ENCODE measurements at places on chromosomes 16 and 17.
A peak's percentile ranks its signal among the peaks of the same experiment; 100 is the strongest.

DNA sequence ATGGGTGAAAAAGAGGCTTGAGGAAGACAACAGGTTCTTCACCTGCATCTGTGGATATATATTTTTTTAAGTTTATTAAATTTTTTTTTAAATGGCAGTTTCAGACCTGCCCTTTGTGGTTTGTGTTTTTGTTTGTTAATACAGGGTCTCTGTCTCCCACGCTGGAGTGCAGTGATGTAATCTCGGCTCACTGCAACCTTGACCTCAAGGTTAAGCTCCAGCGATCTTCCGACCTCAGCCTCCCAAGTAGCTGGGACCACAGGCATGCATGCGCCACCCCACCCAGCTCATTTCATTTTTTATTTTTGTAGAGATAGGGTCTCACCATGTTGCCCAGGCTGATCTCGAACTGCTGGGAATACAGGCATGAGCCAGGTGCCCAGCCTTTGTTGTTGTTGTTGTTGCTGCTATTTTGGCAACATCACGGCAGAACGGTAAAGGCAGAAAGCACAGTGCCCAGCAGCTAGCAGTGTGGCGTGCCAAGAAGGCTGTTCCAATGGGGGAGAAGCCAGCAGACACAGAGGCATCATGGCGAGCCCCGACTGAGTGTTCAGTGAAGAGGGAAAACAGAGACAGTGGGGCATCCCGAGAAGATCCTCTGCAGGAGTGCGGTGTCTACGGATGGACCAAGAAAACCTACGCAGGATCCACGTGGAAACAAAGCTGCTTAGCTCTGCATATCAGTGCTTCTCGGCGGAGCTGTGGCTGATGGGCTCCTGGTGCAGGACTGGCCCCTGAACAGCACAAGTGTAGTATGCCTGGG lies 19.6 kb downstream of the TMC6 start:
- no peak for DNase-seq

- DNase-seq = no peak
These were observed 127.5 kb downstream of the CLEC16A start for GRCh38 chr16:11071829-11072228.

GRCh38 chr17:6402258-6402657 lies 32.7 kb downstream of the AIPL1 start:
- DNase-seq = no peak

DNA sequence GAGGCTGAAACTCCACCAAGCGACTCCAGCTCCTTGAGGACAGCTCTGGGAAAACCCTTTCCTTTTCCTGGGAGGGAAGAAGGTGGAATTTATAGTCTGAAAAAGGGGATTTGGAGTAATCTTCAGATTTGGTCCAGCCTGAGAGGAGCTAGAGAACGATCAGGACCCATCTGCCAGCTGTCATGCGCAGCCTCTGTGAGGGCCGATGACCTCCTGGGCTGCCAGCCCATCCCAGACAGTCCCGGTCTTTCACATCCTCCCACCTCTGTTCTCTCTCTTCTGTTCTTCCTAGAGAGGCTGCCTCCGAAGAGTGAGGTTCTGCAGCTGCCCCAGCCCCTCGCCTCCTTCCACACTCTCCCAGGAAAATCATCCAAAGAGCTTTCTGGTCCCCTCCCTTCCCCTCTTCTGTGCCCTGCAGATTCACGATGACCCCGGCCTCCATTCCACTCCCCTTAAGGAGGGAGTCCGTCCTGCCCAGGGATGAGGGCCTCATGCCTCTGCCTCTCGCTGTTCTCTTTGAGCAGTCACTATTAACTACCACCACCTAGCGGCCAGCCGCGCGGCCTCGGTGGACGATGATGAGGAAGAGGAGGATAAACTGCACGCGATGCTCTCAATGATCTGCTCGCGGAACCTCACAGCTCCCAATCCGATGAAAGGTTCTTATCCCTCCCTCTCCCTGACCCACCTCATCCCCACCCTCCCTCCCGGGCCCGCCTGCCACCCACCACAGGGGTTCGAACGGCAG lies 29.6 kb downstream of the SGSM2 start:
- no peak for DNase-seq

DNA sequence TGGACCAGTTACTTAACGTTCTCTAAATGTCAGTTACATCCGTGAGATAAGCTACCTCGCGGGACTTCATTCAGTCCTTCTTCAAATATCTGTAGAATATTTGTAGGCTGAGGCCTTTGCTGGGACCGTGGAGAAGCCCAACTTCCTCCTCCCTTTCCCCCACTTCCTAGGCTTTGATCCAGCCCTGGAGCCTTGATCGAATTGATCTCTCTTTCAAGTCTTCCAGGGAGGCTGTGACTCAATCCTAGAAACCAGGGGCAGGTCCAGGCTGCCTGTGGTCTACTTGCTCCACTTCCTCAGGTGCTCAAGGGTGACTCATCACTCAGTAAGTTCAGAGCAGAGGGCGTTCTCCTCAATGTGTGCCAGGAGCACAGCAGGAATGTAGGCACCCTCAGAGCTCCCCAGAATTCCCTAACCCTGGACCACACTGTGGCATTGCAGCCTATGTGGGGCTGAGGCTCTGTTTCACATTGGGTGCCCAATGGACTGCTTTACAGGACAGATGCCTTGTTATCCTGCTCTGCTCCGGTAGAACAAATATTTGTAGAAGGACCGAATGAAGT lies 11.2 kb upstream of the CEP20 start:
- no peak for DNase-seq

DNA sequence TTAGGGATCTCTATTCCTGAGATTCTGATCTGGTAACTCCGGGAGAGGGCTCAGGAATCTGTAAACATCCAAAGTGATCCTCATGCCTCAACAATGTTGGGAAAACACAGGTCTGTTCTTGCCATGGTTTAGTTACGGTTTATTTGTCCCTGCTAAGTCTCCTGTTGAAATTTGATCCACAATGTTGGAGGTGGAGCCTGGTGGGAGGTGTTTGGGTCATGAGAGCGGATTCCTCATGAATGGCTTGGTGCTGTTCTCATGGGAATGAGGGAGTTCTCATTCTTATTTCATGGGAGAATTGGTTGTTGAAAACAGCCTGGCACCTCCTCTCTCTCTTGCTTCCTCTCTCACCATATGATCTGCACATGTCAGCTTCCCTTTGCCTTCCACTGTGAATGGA lies 608.6 kb upstream of the GOT2 start:
- DNase-seq = no peak

DNA sequence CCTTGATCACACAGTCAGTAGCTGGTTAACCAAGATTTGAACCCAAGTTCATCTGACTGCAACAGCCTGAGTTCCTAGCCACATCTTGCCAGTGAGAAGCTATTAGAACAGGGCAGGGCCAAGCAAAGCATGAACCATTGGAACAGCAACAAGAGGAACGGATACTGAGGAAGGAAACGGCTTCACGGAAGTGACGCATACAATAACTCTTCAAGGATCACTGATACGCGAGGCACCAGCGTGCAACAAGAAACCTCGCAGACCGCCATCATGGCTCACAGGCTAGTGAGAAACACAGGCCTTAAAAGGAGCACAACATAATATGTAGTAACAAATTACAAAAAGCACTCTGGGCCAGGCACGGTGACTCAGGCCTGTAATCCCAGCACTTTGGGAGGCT lies 114.9 kb downstream of the CDYL2 start:
- DNase-seq = no peak

DNA sequence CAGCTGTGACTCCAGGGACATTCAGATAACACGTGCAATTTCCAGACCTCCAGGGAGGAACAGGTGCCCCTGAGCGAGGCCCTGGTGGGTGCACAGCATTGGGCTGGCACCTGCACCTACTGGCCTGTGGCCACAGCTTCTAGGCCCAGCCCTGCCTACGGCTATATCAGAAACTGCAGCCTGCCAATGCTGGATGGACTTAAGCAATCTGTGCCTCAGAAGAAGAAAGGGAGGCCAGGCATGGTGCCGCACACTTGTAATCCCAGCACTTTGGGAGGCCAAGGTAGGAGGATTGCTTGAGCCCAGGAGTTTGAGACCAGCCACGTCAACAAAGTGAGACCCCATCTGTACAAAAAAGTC lies 12.4 kb downstream of the PITPNM3 start:
- DNase-seq = no peak

GRCh38 chr16:19240494-19240893 lies 45.0 kb upstream of the CLEC19A start:
- no peak for DNase-seq

DNA sequence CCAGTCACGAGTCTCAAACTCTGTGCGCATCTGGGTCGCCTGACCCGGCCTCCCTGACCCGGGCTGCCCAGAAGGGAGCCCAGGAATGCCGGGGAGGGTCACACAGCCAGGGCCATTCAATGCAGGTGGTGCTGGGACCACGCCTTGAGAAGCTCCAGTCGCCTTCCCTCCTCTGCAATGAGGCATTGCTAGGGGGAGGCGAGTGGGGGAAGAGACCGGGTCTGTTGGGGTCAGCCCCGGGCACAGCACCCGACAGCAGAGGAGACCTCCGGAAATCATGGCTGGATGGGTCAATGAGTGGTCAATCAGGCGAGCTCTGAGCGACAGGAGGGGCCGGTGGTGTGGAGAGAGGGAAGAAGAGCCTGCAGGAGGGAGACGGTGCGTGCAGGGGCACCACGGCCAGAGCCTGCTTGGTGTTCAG lies 13.3 kb downstream of the JPH3 start:
- no peak for DNase-seq

DNA sequence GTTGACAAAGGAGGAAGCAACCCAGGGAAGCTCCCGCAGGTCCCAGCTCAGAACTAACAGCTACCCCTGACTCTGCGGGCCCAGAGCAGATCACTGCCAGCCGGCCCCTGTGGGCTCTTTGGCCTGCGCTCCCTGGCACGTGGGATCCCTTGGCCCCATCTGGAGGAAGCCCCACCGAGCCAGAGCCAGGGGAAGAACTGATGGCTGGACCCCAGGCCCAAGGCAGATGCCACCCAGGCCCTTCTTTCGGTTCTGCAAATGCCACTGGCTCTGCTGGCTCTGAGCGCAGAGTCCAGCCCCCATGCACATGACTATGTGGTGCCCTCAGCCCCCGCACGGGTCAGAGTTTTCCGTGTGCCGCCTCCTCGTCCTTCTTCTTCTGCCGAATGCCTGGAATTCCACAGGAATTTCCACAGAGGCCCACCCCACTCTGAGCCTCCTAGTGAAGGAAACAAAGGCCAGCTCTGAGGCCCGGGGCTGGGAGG lies 35.8 kb upstream of the SNN start:
- no peak for DNase-seq

DNA sequence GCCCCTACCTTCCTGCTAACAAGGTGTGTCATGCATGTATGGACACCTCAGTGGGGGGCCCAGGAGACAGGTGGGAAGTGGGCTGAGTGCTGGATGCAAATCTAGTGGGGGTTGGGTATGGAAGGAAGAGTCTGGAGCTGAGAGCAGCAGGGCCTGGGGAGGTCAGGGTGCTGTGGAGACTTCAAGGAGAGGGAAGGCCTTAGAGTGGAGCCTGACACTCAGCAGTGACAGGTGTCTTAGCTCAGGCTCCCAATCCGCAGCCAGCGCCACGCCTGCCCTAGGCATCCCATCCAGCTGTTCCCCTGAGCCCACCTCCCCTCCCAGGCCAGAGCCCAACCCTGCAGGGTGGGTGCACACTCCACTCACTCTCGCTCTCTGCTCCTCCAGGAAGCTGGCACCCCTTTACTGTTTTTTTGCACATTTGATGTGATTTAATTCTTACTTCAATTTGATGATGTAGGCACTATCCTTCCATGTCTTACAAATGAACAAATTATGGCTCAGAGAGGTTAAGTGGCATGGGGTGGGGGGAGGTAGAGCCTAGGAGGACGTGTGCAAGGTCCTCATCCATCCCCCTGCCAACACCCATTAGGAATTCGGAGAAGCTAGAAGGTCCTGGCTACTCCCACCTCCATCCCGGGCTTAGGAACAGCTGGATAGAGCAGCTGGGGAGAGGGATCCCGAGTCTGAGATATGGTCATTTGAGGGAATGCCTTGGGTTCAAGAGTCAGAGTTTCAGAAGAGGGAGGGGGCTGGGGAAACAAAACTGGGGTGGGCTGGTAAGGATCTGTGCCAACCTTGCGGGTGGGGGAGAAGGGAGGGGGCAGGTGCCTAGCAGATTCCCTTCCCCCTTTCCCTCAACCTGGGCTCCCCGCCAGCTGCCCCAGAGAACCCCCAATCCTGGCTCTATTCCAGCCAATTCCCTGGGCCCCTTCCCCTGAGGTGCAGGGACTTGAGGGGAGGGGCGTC lies 2.1 kb downstream of the FAM171A2 start:
- no peak for DNase-seq

DNA sequence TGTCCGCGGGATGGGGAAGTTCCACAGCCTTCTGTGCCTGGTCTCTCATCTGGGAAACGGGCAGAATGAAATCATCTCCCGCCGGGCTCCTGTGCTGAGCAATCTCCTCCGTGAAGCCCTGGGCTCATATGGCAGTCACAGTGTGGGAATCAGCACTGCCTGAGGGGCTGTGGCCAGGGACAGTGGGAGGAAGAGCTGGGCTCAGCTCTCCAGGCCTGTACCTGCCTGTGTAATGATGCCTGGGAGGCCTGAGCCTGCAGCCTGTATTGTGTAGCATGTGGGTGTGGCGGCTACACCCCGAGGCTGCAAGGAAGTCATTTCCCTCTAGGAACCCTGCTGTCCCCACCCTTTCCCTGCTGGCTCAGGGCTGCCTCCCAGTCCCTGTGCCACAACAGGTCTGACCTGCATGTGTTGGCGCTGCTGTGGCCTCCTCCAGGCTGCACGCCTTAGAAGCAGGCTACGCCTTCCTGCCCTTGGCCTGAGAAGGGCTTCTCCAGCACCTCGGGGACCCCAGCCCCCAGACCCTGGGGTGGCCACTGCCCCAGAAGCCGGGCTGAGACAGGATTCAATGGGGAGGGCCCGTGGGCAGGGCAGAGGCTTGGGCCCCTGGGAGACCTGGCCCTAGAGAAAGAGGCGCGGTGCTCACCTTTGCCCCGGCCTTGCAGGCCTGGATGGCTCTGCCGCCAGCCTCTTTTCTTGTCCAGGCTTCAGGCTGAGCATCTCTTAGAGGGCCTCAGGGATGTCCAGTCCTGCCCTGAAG lies 2.1 kb downstream of the ITGB4 start:
- no peak for DNase-seq

DNA sequence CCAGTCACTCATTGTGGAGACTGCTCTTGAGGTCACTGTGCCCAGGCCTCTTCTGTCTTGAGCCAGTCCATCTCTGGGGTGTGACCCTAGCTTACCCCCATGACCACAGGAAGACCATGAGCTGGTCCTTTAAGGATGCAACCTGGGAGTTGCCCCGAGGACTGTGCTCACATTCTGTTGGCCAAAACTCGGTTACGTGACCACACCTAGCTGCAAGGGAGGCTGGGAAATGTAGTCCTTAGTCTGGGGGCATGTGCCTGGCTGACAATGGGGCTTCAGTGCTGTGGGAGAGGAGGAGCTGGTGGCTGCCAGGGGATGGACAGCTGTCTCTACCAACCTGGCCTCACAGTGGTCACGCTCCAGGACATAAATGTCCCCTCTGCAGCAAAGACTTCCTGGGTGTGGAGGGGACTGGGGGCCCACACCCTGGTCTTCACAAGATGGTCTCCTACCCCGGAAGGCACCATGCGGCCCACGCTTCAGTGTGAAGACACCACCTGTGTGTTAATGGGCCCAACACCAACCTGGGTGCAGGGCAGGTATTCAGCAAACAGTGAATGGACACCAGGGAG lies 55.4 kb downstream of the JPH3 start:
- DNase-seq = peak; percentile 48

Data from iPS DF 19.7 (cell line).